Epithelial cell of prostate (primary cell): ENCODE measurements at places on chromosomes 6 and 20.
A peak's percentile ranks its signal among the peaks of the same experiment; 100 is the strongest.

DNA sequence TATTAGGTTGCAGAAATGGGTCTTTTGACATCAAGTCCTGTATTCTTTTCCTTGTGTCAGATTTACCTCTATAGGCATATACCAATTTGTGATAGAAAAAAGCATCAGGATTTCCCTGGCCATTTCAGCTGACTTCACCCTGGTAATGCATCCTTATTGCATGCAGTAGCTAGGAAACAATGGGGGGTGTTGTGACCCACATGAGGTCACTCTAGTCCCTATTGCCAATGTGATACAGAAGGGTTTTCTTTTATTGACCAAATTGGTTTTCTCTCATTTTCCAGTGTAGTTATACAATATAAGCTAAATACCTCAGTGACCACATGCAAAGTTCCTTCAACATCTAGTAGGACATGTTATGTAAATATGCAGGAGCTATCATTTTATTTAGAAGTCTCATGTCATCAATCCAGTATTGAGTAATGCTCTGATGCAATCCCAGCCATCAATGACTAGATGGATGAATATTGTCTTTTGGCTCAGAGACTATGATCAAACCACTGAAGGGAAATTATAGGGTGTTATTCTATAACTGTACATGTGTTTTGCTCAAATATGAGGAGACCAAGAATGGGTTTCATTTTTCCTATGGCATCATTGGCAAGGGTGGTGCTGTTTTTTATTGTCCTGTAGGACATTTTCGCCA, 177.7 kb downstream of the KLHL32 start:
- no peak for DNase-seq

- peak; percentile 99 for DNase-seq
Observed at GRCh38 chr6:136403110-136403980, 113.7 kb upstream of the BCLAF1 start.

GRCh38 chr6:67131827-67132226, 1424.8 kb upstream of the EYS start:
- DNase-seq, result no peak

DNA sequence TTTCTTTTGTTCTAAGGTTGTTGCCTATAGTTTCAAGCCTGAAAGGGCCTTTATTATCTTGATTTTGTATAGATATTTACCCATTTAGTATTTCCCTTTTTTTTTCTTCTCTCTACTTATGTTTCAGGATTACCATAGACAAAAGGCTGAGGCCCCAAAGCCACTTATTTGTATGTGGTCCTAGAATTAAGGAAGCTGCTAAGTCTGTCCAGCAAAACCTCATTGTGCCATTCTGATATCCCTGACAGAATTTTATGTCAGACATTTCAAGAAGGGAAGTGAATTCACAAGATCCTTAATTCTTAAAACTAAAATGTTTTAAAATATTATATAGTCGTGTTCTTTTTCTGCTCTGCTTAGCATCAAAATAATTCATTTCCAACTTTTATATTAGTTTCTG, 6.9 kb downstream of the HAO1 start:
- DNase-seq, result no peak

GRCh38 chr20:34058831-34059230, 53.2 kb downstream of the EIF2S2 start:
- no peak for DNase-seq

- no peak for DNase-seq
Observed at GRCh38 chr6:141252828-141253608, 879.7 kb upstream of the GJE1 start.

GRCh38 chr20:46036370-46036769, 7.4 kb downstream of the SLC12A5 start:
- no peak for DNase-seq

DNA sequence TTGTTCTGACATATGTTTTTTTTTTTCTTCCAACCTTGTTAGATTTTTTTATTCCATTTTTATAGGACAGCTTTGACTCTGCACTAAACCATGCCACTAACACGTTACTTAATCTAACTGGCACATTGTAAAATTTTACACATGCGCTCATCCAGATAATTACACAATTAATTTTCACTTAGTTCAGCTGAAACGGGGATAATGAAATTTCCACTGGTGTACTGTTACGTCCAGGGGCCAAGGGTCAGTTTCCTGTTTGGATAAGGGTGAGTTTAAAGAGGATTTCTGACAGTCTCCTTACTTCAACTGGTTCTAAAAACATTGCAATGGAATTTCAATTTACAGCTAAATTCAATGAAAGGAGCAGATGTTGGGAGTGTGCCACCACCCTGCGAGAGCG, 221.8 kb upstream of the CEP162 start:
- DNase-seq, result no peak

DNA sequence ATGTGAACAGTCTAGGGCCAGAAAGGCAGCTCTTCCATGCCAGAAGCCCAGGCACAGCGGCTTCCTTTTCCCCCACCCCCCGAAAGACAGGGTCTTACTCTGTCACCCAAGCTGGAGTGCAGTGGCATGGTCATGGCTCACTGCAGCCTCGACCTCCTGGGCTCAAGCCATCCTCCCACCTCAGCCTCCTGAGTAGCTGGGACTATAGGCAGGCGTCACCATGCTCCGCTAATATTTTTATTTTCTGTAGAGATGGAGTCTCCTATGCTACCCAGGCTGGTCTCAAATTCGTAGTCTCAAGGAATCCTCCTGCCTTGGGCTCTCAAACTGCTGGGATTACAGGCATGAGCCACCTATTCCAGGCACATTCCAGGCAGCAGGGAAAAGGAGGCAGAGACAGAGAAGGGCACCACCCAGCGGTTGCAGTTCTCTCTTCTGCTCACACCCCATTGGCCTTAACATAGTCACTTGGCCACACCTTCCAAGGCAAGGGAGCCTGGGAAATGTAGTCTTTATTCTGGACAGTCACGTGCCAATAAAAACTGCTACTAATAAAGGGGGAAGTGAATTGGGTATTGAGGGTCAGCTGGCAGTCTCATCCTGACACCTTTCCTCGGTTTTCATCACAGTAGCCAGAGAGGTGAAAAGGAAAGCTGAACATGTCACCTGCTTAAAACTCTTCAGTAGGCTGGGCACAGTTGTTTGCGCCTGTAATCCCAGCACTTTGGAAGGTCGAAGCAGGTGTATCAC, 205.9 kb downstream of the ZMYND8 start:
- DNase-seq, result no peak

- no peak for DNase-seq
Observed at GRCh38 chr20:47343007-47343472, 13.5 kb downstream of the ZMYND8 start.

DNA sequence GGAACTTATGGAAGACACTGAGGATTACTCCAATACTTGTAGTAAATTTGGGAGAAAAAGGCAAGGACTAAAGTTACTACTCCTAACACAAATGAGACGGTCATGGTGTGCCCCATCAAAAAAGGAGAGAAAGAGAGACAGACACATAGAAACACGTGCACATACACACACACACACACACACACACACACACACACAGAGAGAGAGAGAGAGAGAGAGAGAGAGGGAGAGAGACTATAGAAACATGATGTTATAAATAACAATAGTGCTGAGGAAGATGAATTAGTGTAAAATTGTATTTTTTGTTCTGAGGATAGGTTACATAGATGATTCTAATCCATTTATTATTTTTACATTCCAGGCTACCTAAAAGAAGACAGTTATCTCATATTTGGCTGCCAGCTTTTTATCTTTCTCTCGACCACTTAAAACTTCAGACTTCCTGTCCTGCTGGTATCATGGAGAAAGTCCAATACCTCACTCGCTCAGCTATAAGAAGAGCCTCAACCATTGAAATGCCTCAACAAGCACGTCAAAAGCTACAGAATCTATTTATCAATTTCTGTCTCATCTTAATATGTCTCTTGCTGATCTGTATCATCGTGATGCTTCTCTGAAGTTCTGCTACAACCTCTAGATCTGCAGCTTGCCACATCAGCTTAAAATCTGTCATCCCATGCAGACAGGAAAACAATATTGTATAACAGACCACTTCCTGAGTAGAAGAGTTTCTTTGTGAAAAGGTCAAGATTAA, 10.5 kb downstream of the PLN start:
- DNase-seq, result no peak

DNA sequence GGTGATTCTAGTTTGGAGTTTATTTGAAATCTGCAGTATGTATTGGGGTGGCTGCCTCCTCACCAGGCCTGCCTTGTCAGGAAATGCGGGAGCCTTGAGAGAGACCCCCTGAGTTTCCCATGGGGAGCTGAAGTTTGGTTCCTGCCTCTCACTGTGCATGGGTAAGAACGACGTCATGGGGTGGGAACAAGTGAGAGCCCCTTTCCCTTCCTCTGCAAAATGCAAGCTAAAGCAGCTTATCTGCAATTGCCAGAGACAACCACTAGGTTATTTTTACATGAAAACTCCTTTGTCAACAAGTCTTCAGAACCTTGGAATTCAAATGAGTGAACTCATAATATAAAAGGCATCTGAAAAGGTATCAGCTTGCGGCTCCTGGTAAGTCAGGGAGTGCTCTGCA, 58.4 kb downstream of the TMEM170B start:
- DNase-seq, result no peak

- no peak for DNase-seq
Observed at GRCh38 chr20:11790046-11790445, 127.6 kb upstream of the BTBD3 start.

GRCh38 chr20:61599541-61599992, 347.5 kb downstream of the CDH4 start:
- no peak for DNase-seq

DNA sequence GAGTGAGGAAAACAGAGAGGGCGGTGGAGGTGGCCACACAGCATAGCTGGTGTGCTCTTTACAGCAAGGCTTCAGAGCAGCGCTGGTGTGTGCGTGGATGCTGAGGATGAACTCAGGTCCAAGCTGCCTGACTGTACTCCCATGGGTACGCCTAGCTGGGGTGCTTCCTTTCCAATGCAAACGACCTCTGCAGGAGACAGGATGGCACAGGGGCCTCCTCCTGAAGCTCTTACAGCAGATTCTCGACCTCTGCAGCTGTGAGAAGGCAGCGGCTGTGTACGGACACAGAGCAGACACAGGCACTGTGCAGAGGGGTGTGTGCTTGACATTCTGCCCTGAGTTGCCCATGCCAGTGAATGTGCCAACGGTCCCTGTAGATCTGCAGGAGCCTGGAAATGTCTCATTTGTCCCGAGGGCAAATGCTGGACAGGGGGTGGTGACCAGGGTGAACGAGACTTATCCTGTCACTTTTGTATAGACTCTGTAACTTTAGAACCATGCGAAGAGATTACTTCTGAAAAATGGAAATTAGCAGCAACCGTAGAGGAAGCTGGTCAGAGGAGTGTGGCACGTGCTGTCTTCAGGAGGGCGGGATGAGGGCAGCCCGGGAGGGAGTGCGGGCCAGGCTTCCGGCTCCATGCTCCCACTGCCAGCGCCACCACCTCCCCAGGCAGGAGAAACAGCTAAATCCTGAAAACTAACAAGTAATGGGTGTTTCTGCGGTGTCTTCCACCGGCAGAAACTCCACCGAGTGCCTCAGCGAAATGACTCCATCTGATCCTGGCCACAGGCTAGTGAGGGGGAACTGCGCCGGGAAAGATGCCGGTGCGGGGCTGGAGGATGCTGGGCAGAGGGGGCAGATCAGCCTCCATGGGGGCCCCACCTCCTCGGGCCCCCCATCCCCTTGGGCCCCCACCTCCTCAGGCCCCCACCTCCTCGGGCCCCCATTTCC, 120.9 kb upstream of the RPS6KA2 start:
- DNase-seq, result no peak

DNA sequence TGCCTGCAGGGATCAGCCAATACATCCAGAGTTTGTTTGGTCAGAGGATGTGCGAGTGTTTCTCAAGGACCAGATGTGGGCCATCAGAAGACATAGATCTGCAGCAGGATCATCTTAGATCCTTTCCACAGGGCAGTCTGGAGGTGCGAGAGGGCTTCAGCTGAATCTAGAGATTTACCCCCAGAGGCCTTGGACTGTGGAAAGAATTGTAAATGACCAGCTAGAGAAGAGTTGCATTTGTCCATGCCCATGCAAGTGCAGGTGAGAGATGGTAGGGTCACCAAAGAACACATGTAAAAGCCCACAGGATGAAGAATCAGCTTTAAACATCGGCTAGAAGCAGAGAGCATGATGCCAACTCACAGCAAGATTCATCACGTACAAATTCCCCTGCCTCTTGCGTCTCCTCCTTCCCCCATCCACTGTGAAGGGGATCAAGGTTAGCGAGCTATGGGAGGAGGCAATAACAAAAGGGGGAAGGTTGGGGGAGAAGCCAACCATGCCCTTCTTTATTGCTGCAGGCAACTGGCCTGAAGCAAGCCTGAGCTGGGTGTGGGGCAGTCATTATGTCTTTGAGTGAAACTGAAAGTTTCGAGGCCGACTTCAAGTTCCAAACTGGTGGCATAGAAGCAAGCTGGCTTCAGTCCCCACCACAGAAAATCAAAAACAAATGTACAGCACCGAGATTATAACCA, 83.5 kb downstream of the SCML4 start:
- DNase-seq, result no peak

GRCh38 chr6:135073217-135073616, 18.6 kb upstream of the HBS1L start:
- DNase-seq, result no peak

DNA sequence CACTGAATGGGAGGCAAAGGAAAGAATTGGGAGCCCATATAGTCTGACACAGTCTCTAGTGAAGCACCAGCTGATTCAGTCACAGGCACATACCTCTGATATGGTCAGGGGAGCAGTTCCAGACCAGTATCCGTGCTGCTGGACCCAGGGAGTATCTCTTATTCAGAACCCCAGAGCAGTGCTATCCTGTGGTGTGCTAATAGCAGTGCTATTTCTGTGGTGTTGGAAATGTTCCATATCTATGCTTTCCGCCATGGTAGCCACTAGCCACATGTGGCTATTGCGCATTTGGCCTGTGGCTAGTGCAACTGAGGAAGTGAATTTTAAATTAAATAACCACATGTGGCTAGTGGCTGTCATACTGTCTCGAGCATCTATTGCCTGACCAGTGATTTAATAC, 11.0 kb downstream of the SCUBE3 start:
- no peak for DNase-seq

- no peak for DNase-seq
Observed at GRCh38 chr20:45309075-45309474, 976 bp upstream of the MATN4 start.

DNA sequence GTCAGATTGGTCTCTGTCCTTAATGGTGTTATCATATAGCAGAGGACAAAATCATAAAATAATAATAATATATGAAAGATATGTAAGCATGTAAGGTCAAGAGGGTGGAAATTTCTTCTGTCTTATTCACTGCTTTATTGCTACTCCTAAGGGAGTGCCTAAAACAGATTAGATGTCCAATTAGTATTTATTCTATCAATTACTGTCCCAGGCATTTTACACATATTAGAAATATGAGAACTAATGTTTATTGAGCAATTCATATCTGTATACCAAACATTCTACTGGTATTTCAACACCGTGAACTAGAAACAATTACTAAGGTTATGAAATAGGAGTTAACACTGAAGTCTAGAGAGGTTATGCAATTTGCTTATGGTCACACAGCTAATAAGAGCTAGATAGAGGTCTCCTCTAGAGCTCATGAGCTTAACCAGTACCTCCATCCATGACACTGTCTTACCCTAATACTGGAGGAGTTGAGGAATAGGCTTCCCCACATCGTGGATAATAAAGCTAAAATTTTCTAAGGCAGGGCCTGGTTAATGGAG, 302.3 kb downstream of the PLCB1 start:
- DNase-seq, result no peak

- DNase-seq, result no peak
Observed at GRCh38 chr6:18663011-18663410, 275.9 kb downstream of the RNF144B start.
